ENCODE measurements at places on chromosomes 16 and 17. TPM values are rescaled to one million over a fixed set of nuclear protein-coding genes. Genes with fewer than 3 reads are reported as not detected.

The FN3K gene
- total RNA-seq, result not detected

The CCL2 gene
- total RNA-seq, result 33.0 TPM

The MFSD6L gene
- not detected for total RNA-seq

The ZPBP2 gene
- total RNA-seq, result not detected

The MYH13 gene
- 0.03 TPM for total RNA-seq

The HS3ST6 gene
- total RNA-seq, result not detected
